Effector CD4-positive, alpha-beta T cell (primary cell): ENCODE measurements at places on chromosomes 1 and 21.

DNA sequence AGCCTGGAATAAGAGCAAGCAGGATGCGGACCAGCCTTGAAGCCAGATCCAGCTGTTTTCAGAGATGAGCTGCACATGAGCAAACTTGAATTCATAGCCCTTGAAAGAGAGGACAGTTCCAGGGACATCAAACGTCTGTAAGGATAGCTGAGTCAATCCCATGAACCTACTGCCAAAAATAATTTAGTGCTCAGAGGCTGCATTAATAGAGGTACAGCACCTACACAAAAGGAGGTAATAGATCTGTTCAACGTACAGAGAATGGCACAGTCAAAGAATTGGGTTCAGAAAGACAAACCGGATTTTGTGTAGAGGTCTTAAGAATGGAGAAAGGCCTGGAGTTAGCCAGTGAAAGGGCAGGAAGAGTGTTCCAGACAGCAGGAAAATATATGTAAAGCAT is 110.8 kb upstream of the ZC3H12A start:
- no peak for DNase-seq

DNA sequence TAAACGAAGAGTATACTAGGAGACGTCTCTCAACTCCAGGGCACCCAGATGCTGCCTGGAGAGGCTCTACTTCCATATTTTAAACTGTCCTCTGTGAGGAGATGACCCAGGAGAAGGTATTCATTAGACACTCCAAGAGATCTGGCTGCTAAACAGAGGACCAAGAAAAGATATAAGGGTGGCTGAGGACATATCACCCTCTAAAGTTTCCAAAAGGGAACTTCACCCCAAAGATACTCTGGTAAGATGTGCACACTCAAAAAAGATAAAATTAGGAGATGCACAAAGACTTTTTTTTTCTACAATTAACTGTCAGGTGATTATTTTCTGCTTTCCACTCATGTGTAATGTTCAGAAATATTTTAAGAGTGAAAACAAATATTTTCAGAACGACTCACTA is 1.4 kb downstream of the ZNF670 start:
- DNase-seq = no peak

- DNase-seq = no peak
Measured at GRCh38 chr1:214685906-214686305, 82.9 kb downstream of the CENPF start.

DNA sequence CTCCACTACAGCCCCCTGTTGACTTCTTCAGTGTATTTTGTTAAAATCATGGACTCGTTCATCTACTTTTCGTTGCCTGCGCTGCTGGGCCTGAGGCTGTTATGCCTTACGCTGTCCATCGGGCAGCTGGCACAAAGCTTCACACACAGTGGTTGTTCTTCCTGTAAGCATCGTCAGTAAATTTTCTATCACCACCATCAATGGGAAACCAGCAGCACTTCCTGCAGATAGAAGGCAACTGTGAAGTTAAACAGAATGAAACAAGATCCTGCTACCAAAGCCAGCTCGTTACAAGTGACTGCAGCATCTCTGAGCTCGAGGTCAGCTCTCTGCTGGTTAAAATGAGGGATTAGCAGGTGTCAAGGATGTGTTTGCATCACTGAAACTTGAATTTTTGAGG is 21.9 kb upstream of the PADI6 start:
- DNase-seq = no peak

- no peak for DNase-seq
Measured at GRCh38 chr1:32988665-32989064, 24.1 kb upstream of the RNF19B start.

- no peak for DNase-seq
Measured at GRCh38 chr1:107142666-107143065, 1.8 kb downstream of the NTNG1 start.

DNA sequence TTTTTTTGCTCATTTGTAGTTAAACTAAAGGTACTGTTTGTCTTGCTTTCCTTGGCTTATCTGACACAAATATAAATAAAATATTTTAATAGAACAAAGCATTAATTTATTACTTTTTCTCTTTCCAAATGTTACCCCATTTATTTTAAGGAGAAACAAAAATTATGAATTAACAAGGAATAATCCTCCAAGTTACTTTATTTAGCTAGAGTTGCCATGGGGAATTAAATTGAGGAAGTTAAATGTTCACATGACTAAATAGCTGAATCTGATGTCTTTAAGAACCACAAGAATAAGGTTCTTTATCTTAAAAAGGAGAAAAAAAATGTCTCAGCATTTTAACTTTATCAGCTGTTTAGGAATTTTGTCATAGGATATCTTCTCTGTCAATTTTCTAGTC is 12.3 kb downstream of the ATG4C start:
- no peak for DNase-seq

GRCh38 chr1:206816390-206817287 is 44.3 kb upstream of the IL10 start:
- no peak for DNase-seq

DNA sequence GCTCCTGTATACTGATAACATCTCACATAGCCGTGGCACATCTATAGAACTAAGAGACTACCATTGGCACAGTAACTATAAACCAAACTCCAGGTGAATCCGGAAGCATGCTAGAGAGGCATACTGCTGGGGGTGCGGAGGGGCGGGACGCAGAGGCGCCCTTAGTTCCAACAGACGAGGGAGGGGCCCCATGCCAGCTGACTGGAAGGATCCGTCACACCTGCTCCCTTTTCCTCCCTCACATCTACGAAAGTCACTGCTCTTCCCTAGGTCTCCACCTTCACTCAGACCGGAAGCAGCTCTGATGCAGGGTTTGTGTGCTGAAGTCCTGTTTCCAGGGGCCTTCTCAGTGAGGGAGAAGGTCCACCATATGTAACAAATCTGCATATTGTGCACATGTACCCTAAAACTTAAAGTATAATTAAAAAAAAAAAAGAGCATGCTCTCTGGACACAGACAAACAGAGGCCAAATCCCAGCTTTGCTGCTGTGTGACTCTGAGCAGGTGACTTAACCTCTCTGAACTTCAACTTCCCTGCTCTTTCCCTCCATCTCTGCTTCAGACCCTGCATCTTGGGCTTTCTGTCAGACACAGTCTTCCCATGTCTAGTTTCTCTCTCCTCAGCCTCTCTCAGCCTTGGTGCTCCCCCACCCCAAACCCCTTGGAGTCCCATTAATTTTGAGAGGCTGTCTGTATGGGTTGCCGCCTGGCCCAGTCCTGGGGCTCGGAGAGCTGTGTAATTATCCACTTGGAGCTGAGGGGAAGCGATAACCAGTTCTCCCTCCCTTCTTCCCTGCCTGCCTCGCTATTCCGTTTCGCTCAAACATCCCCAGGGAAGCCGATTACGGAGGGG is 7.8 kb upstream of the GJB5 start:
- DNase-seq = no peak

- DNase-seq = no peak
Measured at GRCh38 chr1:201702936-201703335, 126.0 kb upstream of the IPO9 start.

- DNase-seq = no peak
Measured at GRCh38 chr1:154860156-154860870, 9.8 kb downstream of the KCNN3 start.

- DNase-seq = no peak
Measured at GRCh38 chr1:157403203-157403602, 149.1 kb downstream of the FCRL5 start.

DNA sequence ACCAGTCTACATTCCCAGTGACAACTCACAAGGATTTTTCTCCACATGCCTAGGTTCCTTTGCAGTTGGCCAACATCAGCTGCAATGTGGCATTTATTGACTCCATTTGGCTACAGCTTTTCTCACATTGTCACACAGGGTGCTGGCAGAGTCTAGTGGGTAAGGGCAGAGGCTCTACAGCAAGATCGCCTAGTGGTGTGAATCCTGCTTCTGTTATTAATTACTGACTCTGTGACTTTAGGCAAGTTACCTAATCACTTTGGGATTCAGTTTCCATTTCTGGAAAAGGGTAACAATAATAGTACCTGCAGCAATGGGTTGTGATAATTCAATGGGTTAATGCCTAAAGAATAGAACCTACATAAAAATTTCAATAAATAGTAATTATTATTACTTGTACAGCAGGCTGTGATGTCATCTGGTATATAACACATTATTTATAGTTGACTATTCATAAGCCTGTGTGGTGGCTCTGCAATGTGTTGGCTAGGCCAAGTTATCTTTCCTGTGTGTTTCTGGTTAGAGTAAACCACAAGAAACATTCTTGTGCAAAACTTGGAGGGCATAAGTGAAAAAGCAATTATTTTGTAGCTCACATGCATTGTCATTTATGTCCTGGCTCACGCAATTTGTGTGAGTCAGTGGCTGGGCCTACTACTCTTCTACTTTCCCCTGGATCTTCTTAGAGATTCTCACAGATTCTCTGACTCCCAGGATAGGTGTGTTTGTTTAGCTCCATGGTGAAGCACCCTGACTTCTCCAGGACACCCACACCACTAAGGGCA is 59.5 kb downstream of the PTGS2 start:
- no peak for DNase-seq

DNA sequence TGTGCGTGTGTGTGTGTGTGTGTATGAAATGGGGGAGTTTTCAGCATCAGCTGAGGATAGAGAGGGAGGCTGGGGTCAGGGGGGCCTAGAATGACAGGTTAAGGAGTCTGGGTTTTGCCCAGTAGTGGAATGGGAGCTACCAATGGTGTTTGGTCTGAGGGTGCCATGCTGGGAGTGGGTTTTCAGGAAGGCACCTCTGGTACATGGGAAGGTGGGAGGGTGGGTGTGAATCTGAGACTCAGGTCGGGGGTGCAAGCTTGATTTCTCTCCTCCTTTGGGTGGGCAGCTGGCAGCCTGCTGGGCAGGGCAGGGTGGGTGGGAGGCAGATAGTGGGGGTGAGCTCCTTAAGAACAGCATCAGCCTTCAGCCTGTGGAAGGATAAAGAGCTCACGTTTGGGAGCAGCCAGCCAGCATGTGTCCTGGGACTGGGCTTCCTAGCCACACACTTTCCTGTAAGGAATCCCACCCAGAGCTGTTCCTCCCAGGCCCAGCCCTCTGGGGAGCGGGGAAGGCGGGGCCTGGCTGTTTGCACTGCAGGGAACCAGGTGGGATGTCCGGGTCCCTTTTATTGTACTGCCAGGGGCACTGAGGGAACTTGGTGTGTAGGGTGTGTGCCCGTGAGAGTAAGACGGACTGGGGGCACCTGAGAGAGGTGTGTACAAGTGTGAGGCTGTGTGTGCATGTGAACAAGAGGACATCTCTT is 152.8 kb downstream of the FOXD2 start:
- DNase-seq = no peak

DNA sequence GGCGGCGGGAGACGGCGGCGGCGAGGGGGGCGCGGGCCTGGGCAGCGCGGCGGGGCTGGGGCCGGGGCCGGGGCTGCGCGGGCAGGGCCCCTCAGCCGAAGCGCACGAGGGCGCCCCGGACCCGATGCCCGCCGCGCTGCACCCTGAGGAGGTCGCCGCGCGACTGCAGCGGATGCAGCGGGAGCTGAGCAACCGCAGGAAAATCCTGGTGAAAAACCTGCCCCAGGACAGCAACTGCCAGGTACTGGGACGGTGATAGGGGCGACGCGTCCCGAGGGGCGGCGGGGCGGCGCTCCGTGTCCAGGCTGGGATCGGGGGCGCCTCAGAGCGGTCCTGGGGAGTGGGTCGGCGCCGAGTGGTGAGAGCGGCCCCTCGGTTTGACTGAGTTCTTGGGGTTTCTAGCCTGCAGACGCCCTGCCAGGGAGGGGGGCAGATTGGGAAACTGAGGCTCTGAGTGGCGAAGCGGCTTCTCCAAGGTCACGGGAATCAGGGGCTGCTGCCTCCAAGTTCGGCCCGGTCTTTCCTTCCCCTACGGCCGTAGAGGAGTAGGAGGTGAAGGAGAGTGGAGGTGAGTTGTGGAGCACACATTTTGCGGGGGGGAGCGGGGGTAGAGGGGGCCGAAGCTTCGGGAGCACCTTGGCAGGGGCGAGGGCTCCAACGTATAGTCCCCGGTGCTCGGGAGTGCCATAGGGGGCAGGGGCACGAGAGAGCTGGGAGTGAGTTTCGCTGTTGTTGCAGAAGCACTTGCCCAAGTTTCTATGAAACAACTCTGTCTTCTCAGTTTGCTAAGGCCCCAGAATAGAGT is 508 bp downstream of the RAVER2 start:
- peak; percentile 2 for DNase-seq

- DNase-seq = no peak
Measured at GRCh38 chr1:185157599-185158412, 839 bp downstream of the SWT1 start.

DNA sequence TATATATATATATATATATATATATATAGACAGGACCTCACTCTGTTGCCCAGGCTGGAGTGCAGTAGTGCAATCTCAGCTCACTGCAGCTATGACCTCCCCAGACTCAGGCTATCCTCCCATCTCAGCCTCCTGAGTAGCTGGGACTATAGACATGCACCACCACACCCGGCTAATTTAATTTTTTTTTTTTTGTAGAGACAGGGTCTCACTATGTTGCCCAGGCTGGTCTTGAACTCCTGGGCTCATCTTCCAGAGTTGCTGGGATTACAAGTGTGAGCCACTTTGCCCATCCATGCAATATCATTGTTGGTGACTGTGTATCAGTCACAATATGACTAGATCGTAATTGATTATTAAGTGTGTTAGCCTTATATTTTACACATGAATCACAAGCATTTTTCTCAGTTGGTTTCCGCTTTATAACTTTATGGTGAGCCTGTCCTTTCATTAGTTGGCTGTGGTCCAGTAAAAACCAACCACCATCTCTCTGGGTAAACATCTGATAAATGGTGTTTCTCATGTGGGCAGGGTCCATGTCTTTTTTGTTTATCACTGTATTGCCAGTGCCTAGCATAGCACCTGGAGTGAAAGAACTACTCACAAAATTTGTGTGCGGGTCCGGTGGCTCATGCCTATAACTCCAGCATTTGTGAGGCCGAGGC is 63.6 kb downstream of the MYOM3 start:
- no peak for DNase-seq

- DNase-seq = no peak
Measured at GRCh38 chr21:23712166-23712565, 1895.1 kb downstream of the MRPL39 start.

DNA sequence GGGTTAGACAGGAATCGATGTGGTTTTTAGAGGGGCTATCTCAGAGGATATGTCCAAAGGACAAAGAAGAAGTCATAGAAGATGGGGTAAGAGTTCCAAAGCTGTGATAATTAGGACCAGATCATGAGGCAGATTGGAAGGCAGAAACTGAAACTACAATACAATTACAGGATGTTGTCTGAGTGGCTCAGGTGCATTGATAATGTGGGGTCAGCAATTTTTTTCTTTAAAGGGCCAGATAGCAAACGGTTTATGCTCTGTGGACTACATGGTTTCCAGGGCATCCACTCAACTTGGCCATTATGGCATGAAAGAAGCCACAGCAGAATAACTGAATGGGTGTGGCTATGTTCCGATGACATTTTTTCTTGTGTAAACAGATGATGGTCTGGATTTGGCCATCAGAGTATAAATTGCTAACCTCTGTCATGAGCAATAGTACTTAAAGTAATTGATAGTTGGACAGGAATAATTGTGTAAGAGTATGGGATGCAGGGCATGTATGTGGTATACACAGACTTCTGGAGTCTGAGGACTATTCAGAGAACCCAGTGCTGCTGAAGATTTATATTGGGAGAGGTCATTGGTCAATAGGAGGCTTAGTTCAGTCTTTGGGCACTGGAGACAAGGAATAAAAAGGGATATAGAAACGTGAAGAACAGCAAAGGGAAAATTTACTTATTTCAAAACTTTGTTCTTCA is 198.4 kb upstream of the ADGRL4 start:
- no peak for DNase-seq

- no peak for DNase-seq
Measured at GRCh38 chr21:38039369-38039768, 123.1 kb upstream of the KCNJ6 start.

- DNase-seq = no peak
Measured at GRCh38 chr1:221165839-221166500, 286.7 kb downstream of the HLX start.
